ENCODE measurements at places on chromosomes 13 and 19. TPM values are rescaled to one million over a fixed set of nuclear protein-coding genes. Genes with fewer than 3 reads are reported as not detected.

Gene PSG3
- not detected for total RNA-seq

Gene MCEMP1
- total RNA-seq, result 0.30 TPM

GRCh38 chr13:85694992-85695391, 104.2 kb downstream of the SLITRK6 start:
- no peak for DNase-seq

DNA sequence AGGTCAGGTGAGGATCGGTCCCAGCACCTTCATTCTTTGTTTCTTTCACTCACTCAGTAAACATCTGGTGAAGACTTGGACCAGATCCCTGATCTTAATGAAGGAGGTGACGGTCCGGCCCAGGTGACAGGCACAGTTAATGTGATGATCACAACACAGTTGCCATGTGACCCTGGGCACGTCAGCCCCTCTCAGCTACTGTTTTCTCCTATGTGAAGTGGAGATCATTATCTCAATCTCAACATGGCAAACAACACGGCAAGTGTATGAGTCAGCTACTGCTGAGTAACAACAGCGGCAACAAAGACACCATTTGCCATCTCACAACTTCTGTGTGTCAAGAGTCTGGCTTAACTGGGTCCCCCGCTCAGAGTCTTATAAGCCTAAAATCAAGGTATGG, 74.6 kb downstream of the GNG7 start:
- no peak for DNase-seq

Gene RFPL4AL1
- total RNA-seq, result not detected

GRCh38 chr19:35083691-35084508, 31.7 kb upstream of the FXYD3 start:
- no peak for DNase-seq

DNA sequence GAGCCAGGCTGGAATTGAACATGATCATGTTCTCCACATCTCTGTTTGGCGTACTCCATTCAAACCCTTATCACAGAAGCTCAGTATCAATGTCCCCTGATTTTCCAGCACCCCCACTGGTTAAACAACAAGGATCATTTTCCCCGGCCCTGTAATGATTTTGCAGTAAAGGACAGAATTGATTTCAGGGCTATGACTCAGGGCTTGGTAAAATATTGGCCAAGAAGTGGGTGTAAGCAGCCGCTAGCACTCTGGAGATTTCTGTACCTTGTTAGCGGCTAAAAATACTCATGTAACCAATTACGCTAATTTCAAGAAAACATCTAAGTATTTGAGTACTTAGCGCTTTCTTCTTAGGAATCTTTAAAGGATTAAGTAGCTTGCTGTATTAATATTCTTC, 69.5 kb upstream of the FNDC3A start:
- DNase-seq, result no peak

Measured in heart right ventricle (tissue), 16 donors.